ENCODE measurements at places on chromosomes 16 and 17.

- no peak for DNase-seq
These were observed 11.6 kb upstream of the SEPHS2 start for GRCh38 chr16:30457256-30457655.

DNA sequence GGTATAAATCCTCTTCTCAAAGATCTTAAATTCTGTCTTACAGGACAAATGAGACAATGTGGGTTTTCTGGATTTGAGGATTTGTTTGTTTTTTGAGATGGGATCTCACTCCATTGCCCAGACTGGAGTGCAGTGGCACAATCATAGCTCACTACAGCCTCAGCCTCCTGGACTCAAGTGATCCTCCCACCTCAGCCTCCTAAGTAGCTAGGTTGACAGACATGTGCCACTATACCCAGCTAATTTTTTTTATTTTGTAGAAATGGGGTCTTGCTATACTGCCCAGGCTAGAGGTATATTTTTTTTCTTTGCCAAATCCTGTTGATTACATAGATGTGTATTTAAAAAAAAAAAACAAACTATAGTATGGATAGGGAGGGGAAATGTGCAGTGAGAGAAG lies 31.8 kb upstream of the SDR42E2 start:
- DNase-seq = no peak

GRCh38 chr17:72955391-72956140 lies 136.9 kb downstream of the SLC39A11 start:
- no peak for DNase-seq

GRCh38 chr16:87431926-87432325 lies 39.8 kb downstream of the MAP1LC3B start:
- DNase-seq = no peak

- peak; percentile 57 for DNase-seq
These were observed 3.3 kb upstream of the TRARG1 start for GRCh38 chr17:1275962-1276736.

DNA sequence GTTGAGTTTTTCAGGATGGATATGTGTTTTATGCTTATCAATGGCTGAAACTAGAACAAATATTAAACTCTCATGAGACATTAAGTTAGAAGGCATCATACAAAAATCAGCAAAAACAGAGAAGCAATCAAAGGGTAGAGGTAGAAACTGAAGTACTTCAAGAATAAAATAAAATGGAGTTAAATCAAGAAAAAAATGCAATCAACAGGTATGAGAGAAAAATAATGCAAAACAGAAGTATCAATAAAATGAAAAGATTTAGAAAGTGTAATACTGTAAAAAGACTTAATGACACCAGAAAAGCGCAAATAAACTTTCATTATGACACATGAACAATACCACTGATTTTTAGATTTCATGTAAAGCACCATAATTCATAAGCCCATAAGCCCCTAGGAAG lies 112.3 kb downstream of the SKAP1 start:
- no peak for DNase-seq

GRCh38 chr16:64540434-64540833 lies 581.4 kb downstream of the CDH11 start:
- no peak for DNase-seq

GRCh38 chr17:57453841-57454425 lies 197.6 kb downstream of the MSI2 start:
- no peak for DNase-seq

GRCh38 chr17:63496663-63497400 lies 20.0 kb downstream of the ACE start:
- DNase-seq = no peak

GRCh38 chr17:73560661-73561060 lies 83.6 kb downstream of the SDK2 start:
- no peak for DNase-seq

- no peak for DNase-seq
These were observed 21.1 kb downstream of the TMC6 start for GRCh38 chr17:78107457-78107856.

DNA sequence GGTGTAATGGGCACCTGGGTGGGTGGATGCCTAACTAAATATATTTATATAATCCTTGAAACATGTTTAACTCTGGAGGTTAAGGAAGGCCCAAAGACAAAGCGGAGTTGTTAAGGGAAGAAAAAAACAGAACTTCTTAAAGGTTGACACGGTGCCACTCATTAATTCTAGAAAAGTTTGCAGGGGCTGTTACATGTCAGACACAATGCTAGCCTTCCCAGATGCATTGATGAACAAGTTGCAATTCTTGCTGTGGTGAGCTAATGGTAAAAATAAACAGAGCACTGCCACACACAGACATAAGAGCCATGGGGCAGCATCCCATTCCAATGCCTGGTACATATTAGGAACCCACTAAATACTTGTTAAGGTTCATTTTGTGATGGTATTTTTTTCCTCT lies 109.5 kb downstream of the CDH13 start:
- no peak for DNase-seq

- no peak for DNase-seq
These were observed 10.2 kb downstream of the TEX2 start for GRCh38 chr17:64252831-64253230.

- DNase-seq = no peak
These were observed 104.1 kb downstream of the BANP start for GRCh38 chr16:88055356-88055755.

DNA sequence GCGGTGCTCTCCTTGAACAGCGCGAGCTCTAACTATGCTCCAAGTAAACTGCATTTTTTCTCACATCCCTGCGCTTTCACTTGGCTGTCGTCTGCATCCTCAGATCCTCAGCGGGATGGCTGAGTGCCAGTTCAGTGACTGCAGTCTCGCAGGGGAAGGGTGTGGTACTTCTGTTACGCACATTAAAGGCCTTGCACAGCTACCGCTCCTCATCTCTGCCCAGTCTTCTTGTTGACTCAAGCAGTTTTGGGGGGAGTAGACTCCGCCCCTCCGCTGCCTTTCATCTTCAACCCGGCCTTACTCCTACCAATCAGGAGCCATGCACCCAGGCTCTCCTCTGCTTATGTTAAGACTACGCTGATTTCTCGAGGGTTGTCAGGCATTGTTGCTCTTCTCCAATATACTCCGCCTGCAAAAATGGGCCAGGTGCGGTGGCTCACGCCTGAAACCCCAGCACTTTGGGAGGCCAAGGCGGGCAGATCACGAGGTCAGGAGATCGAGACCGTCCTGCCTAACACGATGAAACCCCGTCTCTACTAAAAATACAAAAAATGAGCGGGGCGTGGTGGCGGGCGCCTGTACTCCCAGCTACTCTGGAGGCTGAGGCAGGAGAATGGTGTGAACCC lies 10.0 kb downstream of the ATP5PD start:
- DNase-seq = peak; percentile 77

GRCh38 chr17:19904924-19905323 lies 37.2 kb upstream of the ULK2 start:
- DNase-seq = no peak

DNA sequence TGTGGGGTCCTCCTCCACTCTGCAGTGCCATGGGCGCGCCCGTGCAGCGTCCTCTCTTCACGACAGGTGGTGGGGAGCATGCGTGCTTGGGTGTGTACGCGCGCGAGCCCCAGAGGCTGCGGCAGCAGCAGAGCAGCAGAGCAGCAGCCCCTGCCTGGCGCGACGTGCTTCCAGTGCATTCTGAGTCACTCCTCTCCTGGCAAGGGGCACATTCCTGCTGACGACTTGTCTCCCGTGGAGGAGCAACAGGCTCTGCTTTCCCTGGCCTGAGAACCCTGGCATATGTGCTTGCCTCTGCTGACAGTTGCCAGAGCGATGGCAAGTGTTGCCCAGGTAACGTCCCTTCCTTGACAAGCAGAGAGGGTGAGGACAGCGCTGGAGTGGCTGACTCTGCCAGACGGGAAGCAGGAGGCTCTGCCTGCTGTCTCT lies 133.8 kb upstream of the PLCG2 start:
- no peak for DNase-seq

DNA sequence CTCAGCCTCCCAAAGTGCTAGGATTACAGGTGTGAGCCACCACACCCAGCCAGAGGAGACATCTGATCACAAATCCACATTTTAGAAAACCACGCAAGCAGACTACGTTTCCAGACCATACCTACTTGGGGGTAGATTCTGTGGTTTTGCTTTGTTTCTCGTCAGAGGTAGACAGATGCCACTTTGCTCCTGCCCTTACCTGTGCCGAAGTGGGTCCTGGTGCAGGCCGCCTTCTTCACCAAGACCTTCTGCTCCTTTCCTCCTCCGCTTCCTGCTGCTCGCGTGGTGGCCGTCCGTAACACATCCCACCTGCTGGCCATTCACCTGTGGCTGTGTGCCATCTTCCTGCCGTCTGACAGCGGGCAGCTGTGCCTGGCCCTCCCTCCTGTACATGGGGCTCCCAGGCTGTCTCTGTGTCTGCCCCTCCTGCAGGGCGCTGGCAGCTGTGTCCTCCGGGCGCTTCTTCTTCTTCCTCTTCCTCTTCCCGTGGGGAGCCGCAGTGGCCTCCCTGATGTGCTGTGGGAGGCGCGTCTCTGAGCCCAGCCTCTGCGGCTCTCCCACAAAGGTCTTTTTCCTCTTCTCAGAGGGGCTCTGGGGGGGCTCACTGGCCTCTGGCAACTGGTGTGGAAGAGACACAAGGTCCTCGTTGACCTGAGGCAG lies 21.2 kb upstream of the CYTH1 start:
- DNase-seq = no peak

DNA sequence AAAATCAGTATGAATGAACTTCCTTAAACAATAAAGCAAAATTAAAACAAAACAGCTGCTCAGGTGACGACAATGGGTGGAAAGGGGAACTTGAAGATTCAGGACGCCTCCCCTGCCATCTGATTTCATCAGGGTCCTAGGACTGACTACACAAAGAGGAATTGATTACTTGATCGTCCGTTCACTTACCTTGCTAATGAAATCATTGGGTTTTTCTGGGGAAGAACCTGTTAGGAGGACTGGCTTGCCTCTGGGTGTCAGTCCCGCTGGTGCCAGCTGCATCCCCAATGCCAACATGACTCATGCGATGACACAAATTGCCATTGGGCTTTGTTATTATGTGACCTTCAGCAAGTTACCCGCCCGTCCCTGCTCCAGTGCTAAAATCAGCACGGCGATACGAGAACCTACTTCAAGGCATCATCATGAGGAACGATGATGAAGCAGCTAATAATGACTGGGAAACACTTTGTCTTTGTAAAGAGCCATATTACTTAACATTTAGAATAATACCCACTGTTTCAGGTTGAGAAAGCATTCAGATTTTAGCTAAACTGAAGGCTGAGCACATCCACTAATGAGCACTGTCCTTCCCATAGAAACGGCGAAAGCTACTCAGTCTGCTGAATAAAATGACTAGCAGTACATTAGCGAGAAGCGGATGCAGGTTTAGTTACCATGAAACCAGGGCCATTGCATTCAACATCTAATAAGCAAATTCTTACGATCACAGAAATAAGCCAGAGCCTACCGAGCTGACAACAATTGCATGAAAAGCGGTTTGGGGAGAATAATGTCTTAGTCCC lies 139.4 kb downstream of the ZFHX3 start:
- DNase-seq = no peak

DNA sequence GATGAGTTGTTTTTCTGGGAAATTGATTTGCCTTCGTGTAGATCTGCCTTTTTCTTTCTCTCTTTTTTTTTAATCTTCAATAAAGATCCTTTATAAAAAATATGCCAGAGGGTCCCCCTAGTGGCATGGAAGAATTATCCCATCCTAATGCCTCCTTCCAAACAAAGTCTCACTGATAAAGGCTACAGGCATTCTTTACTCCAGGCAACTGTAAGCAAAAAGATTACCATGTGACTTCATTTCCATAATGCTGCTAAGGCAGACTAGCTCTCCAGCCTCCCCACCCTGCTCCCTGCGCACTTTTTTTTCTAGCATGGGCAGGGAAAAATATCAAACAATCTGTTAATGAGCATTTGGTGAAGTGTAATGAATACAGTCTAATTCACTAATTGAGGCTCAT lies 220.2 kb upstream of the CDH8 start:
- DNase-seq = no peak

- no peak for DNase-seq
These were observed 42.5 kb downstream of the ARHGAP17 start for GRCh38 chr16:24972608-24973220.

DNA sequence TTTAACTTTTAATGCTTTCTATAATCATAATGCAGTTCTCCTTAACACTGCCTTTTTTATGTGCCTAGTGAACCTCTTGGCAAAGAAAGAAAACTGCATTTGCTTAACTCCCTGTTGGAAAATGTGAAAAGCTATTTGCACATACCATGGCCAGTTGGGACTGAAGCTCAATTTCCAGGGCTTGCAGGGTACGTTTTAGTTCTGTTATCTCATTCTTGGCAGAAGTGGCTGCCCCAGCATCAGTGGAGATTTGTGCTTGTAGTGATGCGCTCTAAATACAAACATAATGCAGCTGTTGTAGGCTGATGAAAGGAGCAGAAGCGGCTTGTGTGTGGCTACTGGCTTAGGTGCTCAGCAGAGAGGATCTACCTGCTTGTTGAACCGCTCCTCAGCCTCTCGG lies 3.7 kb downstream of the KRT24 start:
- no peak for DNase-seq

GRCh38 chr17:40331743-40332641 lies 23.0 kb downstream of the RARA start:
- no peak for DNase-seq

GRCh38 chr17:66730461-66730923 lies 104.4 kb upstream of the CACNG5 start:
- no peak for DNase-seq

GRCh38 chr17:43068570-43069367 lies 43.7 kb downstream of the RND2 start:
- DNase-seq = no peak

DNA sequence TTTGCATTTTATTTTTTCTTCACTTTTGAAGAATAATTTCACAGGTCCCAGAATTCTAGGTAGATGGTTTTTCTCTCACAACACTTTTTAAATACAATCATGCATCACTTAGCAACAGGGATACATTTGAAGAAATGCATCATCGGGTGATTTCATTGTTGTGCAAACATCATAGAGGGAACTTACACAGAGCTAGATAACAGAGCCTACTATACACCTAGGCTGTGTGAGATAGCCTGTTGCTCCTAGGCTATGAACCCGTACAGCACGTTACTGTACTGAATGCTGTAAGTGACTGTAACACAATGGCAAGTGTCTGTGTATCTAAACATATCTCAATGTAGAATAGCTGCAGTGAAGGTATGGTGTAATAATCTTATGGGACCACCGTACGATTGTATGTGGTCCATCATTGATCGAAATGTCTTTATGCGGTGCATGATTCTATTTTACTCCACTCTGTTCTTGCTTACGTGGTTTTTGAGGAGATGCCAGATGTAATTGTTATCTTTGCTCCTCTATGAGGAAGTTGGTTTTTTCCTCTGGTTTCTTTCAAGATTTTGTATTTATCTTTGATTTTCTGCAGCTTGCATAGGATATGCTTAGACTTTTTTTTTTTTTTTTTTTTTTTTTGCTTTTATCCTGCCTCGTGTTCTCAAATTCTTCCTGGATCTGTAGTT lies 35.5 kb upstream of the TMEM92 start:
- DNase-seq = no peak

DNA sequence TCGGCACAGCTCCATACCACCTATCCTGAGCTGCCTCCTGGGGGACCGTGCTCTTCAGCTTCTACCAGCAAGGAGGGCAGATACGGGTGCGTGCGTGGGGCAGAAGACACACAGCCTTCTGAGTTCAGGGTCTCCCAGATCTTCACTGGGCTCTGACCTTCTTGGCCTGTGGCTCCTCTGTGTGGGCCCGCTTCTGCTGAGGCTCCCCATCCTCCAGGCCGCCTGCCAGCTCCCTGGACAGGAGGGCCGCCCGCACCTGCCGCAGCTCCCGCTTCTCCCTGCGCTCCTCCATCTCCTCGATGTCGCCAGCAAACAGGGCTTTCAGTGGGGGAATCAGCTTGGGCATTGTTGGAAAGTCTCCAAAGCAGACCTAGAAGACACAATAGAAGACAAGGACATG lies 25.2 kb downstream of the ELAC2 start:
- DNase-seq = no peak

All from stimulated activated naive CD4-positive, alpha-beta T cell treated with Interleukin-2 at 50 U/mL for 16 hours (primary cell).